ENCODE measurements at places on chromosomes 4 and X.

GRCh38 chr4:118711052-118711451 lies 25.9 kb downstream of the METTL14 start:
- DNase-seq = no peak

GRCh38 chr4:94650690-94651089 lies 107.1 kb upstream of the BMPR1B start:
- DNase-seq = no peak

GRCh38 chr4:145333786-145334185 lies 147.9 kb upstream of the SMAD1 start:
- DNase-seq = no peak

DNA sequence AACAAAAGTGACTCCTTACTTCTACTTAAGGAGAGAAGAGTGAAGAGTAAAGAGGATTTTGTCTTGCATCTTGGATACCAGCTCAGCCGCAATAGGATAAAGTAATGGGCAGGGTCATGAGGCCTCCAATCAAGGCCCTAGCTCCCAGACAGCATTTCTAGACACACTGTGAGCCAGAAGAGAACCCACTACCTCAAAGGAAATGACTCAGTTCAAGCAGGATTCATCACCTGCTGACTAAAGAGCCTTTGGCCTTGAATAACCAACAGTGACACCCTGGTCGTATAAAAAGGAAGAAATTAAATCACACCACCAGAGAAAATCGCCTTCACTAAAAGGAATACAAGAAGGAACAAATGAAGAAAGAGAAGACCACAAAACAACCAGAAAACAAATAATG lies 416.1 kb downstream of the PCDH18 start:
- no peak for DNase-seq

- DNase-seq = no peak
Observed at GRCh38 chr4:8199594-8200301, 658 bp downstream of the SH3TC1 start.

DNA sequence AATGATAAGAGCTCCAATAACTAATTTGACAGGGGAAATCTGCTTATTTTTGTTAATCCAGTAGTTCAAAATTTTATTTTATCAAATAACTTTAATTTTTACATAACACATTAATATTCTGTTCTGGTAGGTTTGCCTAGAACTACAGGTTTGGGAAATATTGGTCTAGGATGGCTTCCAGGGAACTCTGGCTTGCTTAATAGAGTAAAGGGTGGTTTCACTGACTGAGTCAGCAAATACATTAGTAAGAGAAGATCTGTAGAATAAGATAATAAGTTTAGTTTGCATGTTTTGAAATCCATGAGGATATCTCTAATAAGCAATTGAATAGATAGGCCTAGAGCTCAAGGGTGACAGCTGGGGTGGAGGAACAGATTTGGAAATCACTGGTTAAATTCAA lies 500.7 kb downstream of the ZNF674 start:
- DNase-seq = no peak

DNA sequence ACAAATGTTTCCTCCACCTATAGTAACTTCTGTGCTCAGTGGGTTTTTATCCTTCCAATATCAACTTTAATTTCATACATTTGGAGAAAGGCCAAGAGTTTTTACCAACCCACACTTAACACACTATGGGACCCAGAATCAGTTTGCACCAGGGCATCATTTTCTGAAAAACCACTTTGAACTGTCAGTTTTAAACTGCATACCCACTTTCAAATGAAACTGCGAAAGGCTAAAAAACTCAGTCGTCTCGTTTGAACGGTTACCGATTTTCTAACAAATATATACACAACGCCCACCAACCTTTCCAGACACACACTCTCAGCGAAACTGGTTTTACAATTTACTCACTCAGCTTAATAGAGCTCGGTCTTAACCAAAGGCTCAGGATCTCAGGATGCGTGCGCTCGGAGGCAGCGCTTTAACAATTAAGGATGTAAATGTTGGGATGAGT lies 376 bp downstream of the ABCG2 start:
- DNase-seq = no peak

DNA sequence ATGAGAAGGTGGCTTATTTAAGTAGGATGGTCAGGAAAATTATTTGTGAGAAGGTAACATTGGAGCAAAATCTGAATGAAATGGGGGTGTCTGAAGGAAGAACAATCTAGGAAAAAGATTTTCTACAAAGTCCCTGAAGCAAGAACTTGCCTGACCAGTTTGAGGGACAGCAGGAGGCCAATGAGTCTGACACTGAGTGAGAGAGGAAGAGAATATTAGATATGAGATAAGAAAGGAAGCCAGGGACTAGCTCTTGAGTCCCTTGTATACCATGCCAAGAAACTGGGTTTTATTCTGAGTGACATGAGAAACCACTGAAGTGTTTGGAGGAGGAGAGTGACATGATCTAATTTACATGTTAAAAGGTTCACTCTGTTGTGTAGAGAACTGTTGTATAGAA lies 1478.9 kb downstream of the RPA4 start:
- no peak for DNase-seq

- no peak for DNase-seq
Observed at GRCh38 chrX:47573341-47574075, 8.7 kb upstream of the TIMP1 start.

GRCh38 chr4:103400405-103400804 lies 202.3 kb upstream of the CENPE start:
- no peak for DNase-seq

- no peak for DNase-seq
Observed at GRCh38 chr4:154757713-154758112, 13.9 kb downstream of the LRAT start.

DNA sequence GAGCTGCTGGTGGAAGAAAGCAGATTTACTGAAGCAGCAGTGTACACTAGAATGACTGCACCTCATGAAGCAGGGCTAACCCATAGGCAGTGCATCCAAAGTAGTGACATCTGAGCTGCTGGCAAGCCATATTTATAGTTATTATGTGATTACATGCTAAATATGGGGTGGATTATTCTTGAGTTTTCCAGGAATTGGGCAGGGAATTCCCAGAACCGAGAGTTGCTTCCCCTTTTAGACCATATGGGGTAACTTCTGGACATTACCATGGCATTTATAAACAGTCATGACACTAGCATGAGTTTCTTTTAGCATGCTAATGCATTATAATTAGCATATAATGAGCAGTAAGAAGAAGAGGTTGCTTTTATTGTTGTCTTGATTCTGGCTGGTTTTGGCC lies 665.8 kb upstream of the POU3F4 start:
- no peak for DNase-seq

DNA sequence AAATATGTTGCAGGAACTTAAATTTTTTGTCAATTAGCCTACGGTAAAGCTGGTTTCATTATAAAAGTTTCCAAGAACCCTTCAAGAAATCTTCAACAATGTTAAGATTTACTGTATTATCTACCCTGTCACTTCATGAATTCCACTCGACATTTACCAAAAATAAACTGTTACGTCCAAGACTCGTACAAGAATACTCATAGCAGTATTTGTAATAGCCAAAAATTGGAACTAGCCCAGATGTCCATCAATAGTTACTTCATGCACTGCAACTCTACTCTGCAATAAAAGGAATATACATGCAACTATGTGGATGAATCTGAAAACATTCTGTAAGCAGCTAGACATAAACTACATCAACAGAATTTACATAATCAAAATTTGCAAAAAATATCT lies 13.4 kb downstream of the RBMX start:
- DNase-seq = no peak

DNA sequence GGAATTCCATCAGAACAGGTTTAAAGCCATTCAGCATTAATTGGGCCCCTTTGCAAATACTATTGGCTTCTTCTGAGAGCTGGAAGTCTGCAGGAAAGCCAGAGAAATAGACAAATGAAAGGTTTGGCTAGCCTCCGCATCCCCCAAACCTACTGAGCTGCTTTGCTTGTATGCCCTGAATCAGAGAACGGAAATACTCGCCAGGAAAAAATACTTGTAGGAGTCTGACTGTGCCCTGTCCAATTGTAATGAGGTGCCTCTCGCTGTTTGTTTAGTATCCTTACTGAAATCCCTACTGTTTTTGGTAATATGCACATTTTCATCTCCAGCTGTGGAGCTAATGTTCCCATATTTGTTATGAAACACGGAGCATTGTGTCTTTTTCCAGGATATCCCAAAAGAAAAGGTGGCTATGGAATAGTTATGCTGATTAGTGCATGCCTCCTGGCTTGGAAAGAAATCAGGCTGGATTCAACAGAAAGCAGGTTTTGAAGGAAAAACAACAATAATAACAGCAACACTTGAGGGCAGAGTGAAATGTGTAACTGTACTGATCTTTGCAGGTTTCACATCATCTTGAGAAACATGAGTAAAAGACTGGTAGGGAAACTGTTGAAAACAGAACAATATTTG lies 50.7 kb upstream of the NLGN4X start:
- no peak for DNase-seq

DNA sequence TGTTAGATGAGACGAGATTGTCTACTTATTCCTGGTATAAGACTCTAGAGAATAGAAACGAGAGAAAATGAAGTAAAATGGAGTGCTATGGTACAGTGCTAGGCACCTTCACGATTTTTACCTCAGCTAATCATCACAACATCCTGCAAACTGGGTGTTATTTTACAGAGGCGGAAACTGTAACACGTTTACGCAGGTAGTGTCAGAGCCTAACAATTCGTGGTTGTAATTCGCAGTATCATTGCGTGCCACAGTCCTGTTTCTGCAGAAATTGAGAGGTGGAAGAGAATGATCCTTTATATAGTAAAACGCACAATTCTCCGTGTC lies 383 bp upstream of the TBC1D19 start:
- no peak for DNase-seq

DNA sequence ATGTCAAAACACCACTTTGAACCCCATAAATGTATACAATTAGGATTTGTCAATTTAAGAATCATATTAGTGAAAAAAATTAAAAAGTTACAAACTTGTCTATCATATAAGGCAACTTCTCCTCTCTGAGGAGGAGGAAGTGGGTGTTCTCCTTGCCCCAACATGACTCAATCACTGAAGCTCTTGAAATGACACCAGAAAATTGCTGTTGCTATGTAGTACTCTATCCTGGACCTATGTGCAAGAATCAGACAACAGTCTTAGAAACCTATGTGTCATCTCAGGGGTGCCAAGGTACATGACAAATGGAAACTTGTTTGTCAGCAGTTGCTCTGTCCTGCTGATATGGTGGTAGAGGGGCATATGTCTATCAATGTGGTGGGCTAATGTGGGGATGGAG lies 47.7 kb downstream of the HMGB3 start:
- no peak for DNase-seq
